GM13976 (cell line): ENCODE measurements at places on chromosomes 13 and 19.

DNA sequence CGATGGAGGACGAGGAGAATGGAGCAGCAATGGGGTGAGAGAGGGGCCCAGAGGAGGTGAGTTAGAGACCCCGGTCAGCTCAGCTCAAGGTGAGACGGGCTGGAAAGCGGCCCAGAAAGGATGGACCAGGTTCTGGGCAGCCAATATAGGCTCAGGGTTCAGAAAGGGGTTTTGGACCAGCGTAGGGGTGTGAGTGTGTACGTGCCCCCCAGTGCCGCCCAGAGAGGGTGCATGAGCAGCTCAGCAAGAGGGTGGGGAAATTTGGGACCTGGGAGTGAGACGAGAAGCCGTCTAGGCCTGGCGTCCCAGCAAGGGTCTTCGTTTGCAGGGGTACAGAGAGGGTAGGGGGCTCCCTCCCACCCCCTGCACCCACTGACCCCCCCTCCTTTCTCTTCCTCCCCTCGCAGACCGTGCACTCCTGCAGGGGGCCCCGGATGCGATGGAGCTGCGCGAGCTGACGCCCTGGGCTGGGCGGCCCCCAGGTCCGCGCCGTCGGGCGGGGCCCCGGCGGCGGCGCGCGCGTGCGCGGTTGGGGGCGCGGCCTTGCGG is 12.1 kb downstream of the FUT6 start:
- DNase-seq: no peak

GRCh38 chr13:101955764-101956163 is 446.1 kb downstream of the FGF14 start:
- DNase-seq: no peak

DNA sequence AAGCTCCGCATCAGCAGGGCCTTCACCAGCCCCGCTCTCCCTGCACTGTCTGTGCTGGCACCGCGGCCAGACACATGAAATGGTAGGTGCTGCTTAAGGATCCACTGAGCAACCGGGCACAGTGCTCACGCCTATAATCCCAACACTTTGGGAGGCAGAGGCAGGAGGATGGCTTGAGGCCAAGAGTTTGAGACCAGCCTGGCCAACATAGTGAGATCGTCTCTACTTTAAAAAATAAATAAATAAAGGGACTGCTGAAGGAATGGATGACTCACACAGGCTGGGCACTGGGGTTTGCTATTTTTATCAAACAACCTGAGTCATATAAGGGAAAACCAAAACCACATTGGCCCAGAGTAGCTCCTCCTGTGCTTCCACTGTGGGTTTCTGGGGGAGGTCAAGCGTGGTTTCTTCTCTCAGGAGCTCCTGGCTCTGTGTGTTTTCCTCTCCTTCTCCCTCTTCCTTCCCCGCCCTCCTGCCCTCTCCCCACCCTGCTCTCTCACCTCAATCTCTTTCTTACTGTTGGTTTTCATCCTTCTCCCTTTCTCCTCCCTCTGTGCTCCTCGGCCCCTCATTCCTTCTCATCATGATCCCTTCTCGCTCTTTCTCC is 21.3 kb downstream of the VRK3 start:
- peak; percentile 78 for DNase-seq

DNA sequence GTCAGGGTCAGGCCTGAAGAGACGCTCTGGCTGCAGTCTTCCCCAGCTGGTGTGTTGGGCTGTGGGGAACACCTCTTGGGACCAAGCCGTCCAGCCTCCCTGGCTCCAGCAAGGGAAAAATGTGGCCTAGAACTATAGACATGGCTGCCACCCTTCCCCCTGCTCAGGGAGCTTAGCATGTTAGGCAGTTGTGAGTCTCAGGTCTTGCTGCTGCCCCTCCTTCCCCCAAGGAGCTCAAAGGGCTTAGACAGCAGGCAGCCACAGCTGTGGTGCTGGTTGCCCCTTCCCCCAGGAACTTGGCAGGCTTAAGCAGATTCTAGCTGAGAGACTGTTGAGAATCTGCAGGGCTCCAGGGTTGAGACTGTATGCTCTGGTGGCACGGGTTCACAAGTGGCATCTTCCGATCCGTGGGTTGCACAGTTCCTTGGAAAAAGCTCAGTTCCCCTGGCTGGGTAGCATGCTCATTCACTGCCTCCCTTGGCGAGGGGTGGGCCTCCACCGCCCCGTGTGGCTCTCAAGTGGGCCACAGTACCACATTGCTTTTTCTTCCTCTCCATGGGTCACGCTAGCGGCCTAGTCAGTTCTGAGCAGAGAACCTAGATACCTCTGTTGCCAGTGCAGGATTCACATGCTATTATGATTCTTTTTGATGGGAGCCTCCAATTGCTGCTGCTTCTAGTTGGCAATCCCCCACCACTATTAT is 1258.6 kb downstream of the OLFM4 start:
- no peak for DNase-seq

DNA sequence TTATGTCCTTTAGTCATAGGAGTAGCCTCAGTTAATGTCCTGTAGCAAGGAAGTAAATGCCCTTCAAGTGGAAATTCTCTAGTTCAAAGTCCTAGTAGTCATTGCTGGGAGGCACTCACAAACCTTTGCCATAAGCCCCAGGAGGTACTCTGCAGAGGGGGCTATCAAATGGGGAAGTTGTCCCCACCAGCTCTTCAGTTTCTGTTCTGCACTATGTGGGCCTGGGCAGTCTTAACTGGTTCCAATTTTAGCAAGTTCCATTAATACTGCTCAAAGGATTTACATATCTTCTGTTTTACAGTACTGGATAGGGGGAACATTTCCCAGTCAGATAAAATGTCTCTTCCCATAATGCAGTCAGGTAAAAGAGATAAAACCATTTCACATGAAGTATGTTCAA is 101.3 kb downstream of the B3GLCT start:
- no peak for DNase-seq

DNA sequence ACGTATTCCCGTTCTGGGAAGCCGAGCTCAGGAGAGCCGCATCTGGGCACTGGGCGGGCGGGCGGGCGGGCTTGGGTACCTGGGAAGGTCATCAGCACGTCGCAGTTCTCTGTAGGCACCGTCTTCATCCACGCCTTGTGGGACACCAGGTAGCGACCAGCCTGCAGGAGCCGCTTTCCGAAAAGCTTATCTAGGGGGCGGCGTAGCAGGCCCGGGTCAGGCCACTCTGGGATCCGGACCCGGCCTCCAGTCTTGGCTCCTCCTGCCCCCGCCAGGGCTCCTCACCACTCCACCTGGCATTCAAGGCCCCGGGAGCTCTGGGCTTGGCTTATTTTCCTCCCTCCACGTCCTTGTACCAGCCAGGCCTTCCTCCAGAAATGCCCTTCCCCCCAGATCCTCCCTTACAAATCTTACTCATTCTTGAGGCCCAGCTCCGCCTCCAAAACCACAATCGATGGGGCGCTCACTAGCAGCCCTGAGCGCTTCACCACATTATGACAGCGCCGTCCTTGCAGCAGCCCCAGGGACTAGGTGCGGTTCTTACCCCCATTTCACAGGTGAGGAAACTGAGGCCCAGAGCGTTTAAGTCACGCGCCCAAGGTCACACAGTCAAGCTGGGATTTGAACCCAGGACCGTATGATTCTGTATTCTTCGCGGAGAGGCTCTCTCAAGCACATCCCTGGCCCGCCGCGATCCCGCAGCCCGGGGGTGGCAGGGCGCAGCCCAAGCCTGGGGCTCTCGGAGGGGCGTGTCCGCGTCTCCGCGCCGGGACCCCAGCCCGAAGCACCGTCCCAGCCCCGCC is 843 bp downstream of the ANO8 start:
- DNase-seq: peak; percentile 79

- DNase-seq: no peak
Observed at GRCh38 chr19:36265064-36265463, 50.2 kb downstream of the ZNF146 start.

- peak; percentile 79 for DNase-seq
Observed at GRCh38 chr13:52809310-52809769, 39.1 kb downstream of the PCDH8 start.

DNA sequence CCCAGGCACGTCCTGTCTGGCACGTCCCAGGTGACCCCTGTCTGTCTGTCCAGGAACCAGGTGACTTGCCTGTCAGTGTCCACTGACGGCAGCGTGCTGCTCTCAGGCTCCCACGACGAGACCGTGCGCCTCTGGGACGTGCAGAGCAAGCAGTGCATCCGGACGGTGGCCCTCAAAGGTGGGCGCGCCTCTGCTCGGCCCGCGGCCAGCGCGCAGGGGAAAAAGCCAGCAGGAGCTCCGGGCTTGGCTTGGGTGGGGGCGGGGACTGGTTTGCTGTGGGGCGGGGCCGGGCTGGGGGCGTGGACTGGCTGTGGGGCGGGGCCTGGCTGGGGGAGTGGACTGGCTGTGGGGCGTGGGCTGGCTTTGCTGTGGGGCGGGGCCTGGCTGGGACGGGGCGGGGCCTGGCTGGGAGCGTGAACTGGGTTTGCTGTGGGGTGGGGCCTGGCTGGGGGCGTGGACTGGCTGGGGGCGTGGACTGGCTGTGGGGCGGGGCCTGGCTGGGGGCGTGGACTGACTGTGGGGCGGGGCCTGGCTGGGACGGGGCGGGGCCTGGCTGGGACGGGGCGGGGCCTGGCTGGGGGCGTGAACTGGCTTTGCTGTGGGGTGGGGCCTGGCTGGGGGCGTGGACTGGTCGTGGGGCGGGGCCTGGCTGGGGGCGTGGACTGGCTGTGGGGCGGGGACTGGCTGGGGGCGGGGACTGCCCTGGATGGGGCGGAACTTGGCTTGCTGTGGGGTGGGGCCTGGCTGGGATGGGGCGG is 7.2 kb downstream of the WDR18 start:
- peak; percentile 77 for DNase-seq

DNA sequence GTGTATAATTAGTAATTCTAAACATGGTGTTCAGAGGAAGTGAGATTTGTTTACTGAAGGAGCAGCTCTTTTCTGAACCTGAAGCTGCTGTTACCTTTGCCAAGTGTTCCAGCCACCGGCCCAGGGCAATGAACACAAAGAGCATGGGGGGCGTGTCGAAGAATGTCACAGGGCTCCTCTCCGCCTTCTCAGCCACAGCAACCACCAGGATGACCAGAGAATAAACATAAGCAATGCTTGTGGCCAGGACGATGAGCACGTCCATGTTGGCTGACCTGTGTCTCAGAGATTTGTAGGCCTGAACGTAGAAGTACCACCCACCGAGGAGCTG is 53.1 kb downstream of the ATP7B start:
- no peak for DNase-seq

DNA sequence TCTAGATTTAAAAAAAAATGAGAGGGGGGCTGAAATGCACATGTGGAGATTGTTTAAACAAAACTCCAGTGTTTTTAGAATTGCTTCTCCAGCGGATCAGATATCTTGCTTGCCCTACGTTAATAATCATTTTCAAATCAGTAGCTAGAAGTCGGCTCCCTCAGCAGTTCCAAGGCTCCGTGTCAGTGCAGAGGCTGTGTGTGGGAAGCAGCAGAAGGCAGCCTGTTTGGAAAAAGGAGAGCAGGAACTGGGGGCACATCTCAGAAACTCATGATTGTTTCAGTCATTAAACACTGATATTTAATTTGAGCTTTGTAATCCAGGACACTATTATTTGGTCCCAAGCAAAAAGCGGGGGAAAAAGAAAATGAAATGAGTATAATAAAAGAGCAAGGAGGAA is 50.9 kb downstream of the SOX21 start:
- DNase-seq: no peak

DNA sequence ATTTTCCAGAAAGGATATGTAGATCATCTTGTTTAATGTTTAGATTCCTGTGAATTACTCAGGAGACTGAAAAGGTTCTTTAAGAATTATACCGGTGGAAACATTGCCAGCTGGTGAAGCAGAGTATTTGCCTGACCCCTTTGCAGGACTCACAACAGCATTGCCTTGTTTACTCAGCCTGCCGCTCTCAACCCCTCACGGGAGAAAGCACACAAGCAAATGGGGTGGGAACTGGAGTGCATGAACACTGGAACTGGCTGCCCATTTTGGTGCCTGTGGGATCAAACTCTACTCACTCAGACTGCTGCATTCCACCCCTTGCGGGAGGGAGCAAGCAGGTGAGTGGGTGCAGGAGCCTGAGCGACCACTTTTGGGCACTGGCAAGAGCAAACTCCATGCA is 804.7 kb upstream of the SLITRK1 start:
- no peak for DNase-seq

- peak; percentile 84 for DNase-seq
Observed at GRCh38 chr19:44753932-44754749, 5.6 kb downstream of the BCL3 start.

- no peak for DNase-seq
Observed at GRCh38 chr13:99331881-99332293, 24.7 kb upstream of the GPR183 start.

- no peak for DNase-seq
Observed at GRCh38 chr13:69641773-69642172, 465.9 kb upstream of the ATXN8OS start.

GRCh38 chr13:110302997-110303396 is 4.0 kb downstream of the COL4A1 start:
- no peak for DNase-seq

GRCh38 chr13:36480726-36481427 is 48.6 kb downstream of the CCNA1 start:
- DNase-seq: no peak

DNA sequence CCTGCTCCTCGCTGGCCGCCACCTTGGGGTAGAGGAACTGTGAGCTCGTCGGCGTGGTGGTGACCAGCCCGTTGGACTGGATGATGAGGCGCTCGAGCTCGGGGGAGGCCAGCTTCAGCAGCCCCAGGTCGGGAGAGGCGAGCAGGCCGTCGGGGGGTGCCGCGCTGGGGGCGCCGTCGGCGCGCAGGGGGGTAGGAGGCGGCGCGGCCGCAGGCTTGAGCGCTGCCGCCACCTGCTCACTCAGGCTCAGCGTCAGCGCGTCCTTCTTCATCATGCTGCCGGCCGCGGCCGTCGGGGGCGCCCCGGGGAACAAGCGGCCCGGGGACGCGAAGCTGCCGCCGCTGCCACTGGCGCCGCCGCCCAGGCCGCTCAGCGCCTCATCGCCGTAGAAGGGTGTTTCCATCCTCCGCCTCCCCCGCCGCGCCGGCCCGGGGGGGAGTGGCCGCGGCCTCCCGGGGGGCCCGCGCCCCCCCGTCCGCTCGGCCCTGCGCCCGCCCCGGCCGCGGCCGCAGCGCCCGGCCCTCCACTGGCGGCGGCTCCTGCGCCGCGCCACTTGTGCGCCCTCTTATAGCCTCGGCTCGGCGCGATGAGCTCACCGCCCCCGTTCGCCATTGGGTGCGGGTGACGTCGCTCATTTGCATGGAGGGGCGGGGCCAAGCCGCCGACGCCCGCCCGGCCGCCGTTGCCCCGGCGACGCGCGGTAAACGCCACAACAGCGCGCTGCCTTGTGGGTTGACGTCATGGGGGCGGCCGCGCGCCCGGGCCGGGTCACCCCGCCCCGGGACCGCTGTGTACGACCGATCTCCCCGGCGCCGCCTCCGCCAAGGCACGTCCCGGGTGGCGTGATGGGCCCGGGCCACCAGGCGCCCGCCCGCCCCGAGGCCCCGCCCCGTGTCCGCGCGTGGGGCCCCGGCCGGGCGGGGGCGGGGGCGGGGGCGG is at the start of gene JUND:
JUND (minus strand) TSS at position 541 of the 939 bp plus-strand sequence; CDS start at position 403, 138 bp downstream.
- DNase-seq: peak; percentile 98
